ENCODE measurements at places on chromosomes 12 and 14.
A peak's percentile ranks its signal among the peaks of the same experiment; 100 is the strongest.

DNA sequence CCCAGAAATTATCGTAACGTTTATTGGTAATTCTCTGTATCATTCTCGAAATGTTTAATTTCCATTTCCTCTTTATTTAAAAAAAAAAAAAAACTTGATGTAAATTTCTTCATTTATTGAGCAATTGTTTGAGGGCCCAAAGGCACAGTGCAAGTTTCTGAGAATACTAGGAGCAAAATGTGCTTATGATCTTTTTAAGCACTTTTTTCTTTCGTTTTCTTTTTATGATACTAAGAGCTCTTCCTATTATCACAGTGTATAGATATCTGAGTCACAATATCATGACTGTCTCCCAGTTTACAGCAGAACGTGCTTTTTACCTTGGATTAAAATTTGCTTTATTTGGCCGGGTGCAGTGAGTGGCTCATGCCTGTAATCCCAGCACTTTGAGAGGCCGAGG lies 5.6 kb downstream of the ATP2A2 start:
- DNase-seq = no peak

DNA sequence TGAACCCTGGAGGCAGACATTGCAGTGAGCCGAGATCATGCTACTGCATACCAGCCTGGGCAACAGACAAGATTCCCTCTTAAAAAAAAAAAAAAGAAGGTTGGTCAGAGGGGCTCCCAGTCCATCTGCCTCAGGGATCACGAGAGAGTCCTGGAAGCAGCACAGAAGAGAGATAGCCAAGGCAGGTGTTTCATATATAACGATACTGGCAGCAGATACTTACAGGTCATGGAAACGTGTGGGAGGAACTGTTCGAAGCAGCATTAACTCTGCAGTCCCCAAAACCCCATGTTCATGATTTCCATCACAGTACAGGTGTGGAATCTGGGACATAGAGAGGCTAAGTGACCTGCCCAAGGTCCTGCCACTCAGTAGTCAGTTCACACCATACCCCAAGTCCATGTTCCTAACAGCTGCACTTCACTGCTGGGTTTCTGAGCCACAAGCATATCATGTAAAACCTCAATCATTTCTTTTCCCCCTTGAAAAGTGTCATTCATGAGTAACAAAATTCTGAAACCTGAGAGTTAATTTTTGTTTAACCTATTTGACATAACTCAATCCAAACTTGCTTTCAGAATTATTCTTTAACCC lies 16.7 kb downstream of the CDK2AP1 start:
- no peak for DNase-seq

DNA sequence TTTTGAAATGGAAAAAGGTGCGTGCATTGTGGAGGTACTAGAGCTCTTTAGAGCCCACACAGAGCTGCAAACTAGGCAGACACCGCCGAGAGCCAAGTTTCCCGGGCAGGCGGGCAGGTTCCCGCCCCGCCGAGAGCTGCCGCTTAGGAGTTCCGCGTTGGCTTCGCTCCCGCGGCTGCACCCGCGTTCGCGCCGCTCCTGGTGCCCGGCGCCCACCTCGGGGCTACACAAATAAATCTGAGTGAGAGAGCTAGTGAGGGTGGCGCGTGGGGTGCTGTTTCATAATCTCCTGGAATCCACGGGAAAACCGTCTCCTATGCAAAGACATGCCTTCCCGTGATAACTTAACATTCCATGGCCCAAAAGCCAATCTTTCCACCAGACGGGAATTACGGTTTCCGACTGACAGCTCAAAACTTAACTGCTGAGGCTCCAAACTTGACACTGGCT lies 645 bp downstream of the KITLG start:
- no peak for DNase-seq

GRCh38 chr12:40405419-40405818 lies 180.6 kb downstream of the LRRK2 start:
- no peak for DNase-seq

GRCh38 chr12:77888611-77889010 lies 57.9 kb downstream of the NAV3 start:
- peak; percentile 19 for DNase-seq

DNA sequence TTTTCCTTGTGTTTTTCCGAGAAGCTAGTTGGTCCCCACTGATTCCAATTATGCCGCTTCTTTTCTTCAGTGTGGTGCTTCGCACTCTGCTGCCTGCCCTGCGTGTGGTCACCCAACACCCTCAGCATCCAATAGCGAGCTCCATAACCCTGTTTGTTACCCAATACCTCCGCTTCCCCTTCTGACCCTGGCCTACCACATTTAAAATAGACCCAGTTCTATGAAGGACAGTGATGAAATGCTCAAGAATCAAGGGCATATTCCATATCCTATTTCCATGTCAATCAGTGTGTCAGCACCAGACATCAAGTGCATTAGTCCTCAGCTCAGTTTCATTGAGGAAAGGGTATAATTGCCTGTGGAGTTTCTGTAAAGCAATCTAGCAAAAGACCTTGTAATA lies 9.5 kb downstream of the NDRG2 start:
- no peak for DNase-seq

GRCh38 chr12:93595351-93595750 lies 22.9 kb downstream of the SOCS2 start:
- no peak for DNase-seq

- DNase-seq = peak; percentile 20
Measured at GRCh38 chr12:124153392-124153791, 141.5 kb upstream of the RFLNA start.

GRCh38 chr12:33703221-33703620 lies 263.6 kb upstream of the SYT10 start:
- no peak for DNase-seq

- no peak for DNase-seq
Measured at GRCh38 chr12:1523046-1523445, 71.3 kb downstream of the FBXL14 start.

DNA sequence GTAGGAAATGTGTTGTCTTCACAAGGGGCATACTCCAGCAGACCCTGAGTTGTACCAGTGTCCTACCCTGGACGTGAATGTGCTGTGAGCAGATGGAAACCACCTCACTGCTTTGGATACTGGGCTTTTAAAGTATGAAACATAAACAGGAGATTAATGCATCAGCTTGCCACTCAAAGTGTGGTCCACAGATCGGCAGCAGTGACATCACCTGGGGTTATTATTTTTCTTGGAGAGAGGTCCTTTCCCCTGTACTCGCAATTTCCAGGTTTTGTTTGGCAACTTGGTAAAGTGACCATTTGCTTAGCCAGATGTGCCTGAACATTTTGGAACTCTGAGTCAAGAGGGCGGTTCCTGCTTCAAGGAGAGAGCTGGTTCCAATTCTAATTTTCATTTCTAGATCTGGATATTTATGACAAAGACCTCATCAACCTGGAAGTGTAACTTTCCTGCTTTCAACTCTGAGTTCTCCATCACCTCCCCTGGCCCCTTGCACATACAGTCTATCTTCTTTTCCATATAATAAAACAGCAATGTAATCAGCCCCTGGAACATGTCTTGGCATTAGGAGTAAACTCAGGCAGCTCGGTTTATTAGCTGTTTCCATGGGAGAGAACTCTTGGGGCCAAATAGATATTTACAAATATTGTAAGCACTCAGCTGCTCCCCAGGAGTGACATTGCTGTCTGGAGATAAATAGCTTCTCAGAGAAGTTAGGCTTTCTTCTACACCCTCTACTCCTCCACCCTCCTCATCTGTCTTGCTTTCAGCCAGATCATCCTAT lies 237.0 kb upstream of the TBX3 start:
- DNase-seq = no peak

DNA sequence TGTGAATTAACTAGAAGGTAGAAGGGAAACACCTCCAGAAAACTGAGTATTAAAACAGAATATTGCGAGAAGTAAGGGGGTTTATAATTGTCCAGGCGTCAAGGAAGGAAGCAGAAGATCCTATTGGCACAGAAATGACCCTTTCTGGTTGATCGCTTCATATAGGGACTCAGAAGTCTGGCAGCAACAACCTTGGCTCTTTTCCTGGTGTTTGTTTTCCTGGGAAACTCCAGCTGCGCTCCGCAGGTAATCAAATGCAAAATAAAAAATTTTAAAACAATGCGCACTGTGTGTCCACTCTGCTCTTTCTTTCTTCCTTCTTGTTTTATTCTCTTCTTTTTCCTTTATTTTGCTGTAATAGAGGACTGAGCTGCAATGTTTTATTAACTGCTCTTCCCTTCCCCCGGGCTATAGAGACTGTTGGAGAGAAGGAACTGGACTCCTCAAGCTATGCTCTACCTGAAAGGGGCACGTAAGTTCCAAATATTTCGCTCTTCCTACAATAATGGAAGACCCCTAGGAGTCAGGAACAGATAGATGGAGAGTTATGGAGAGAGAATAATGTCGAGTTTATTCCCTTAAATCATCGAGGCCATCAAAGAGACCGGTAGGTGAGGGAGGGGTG lies 737 bp downstream of the SPX start:
- no peak for DNase-seq

DNA sequence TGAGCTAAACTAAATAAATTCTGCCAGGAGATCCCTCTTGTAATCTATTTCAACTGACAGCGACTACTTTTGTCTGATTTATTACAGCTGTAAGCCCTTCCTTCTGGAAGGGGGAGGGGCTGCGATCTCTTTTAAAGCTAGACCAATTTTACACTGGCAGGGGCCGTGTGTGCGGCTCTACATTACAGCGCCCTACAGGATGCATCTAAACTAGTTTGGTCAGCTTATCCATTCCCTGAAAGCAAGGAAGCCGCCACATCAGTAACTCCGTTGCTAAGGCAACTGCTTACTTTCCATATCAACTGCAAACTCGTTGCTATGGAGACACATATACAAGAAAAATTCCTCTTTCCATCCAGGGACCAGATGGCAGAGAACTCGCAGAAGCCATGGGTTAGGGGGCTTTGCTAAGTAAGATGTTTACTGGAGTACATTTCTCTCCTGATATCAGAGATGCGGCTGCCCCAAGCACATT lies 17.4 kb downstream of the FOXN3 start:
- peak; percentile 60 for DNase-seq

DNA sequence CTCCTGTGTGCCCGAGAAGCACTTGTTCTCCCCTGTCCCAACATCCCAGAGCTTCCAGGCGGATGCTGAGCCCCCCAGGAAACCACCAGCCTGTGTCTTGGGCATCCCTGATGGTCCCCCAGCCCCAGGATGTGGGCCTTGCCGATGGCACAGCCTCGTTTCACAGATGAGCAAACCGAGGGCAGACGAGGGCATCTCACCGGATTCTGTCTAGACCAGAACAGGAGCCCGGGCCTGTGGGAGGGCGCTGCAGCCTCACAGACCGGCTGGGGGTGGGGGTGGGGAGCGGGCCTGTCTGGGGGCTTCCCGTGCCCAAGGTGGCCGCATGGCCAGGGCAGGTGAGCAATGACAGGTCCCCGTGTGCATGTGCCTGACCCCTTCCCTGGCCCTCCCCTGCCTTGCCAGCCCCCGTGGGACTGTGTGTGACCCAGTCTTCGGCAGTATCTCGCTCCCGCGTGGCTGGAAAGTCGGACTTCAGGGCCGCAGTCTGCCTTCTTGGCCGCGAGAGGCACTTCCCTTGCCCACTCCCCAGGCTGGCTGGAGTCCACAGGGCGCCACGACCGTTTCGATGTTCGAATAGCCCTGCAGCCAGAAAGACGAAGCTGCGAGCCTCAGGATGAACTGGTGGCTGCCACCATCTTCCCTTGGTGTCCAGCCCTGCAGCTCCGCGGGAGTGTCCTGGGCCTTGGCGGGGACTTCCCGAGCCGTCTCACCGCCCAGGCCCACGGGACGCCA lies 8.9 kb downstream of the RFLNA start:
- DNase-seq = no peak

GRCh38 chr14:104322531-104323366 lies 184.4 kb downstream of the KIF26A start:
- no peak for DNase-seq

GRCh38 chr14:102979406-102979805 lies 56.9 kb downstream of the AMN start:
- DNase-seq = no peak

DNA sequence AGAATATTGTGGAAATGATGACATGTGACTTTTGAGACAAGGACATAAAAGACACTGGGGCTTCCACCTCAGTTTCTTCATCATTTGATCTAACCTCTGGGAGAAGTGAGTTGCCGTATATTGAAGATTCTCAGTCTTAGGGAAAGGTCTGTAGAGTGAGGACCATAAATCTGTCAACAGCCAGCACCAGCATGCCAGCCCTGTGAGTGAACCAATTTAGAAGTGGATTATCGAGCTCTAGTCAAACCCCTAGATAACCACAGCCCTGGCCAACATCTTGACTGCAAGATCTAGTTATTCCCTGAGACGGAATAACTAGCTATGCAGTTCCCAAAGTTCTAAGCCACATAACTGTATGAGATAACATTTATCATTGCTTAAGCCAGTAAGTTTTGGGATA lies 108.8 kb upstream of the PTPRR start:
- DNase-seq = no peak

DNA sequence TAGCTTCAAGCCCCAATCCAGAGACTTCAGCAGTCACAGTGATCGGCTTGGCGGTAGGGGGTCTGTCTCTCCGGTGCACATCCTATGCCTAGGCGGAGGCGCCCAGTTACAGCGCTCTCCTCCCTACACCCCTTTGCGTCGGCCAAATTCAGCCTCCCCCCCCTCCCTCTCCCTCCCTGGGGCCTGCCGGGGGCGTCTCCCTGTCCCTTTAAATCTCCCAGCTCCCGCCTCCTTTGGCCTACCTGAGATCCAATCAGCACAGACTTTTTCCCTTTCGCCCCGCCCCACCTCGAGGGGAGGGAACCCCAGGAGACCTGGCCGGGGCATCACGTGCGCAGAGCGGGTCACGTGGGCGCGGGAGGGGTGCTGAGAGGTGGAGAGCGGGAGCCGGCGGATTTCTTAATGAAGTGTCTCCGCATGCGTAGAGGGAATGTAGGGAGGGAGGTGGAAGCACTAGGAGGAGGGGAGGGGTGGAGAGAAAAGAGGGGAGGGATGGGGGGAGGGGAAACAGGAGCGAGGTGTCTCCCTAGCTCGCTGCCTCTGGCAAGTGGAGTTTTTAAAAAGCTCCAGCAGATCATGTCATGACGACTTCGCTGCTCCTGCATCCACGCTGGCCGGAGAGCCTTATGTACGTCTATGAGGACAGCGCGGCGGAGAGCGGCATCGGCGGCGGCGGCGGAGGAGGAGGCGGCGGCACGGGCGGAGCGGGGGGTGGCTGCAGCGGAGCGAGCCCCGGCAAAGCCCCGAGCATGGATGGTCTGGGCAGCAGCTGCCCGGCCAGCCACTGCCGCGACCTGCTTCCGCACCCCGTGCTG lies at the start of gene HOXC13:
Gene HOXC13 (plus strand): TSS at position 506 of the 815 bp plus-strand sequence. CDS start 76 bp downstream, at position 582.
- DNase-seq = no peak

- DNase-seq = no peak
Measured at GRCh38 chr12:56590237-56590830, 39.8 kb downstream of the BAZ2A start.

DNA sequence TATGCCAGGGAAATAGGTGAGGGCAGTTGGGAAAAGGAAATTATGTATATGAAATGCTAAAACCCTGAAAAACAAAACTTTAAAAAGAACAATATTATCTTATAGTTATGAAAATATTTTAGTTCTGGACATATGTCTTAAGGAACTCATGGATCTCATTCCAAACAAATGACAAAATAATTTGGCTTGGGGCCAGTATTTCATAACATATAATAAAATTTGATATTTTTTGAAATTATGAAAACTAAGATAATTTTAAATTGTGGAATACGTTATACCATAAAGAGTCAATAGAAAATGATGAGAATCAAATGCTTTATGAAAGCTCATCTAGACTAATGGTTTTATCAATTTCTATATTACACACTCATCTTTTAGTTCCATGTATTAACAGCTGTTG lies 173.8 kb upstream of the DCN start:
- no peak for DNase-seq
